Common myeloid progenitor, CD34-positive (primary cell): ENCODE measurements at places on chromosomes 6 and 20.
A peak's percentile ranks its signal among the peaks of the same experiment; 100 is the strongest.

- H3K36me3 ChIP-seq = no peaks in the 10 kb centered on the region
- DNase-seq = peak; percentile 34
- no peaks in the 10 kb centered on the region for H3K27me3 ChIP-seq
- H3K4me1 ChIP-seq = peaks cover 4% of the 10 kb centered on the region
These were observed 128.8 kb upstream of the SIM1 start for GRCh38 chr6:100593522-100593921.

- peak overlapping the region; percentile 48 for H3K4me3 ChIP-seq
- H3K36me3 ChIP-seq = no peaks in the 10 kb centered on the region
- no peak overlapping the region for H3K27ac ChIP-seq
- peaks cover 21% of the 10 kb centered on the region for H3K4me1 ChIP-seq
These were observed 29.6 kb downstream of the RAMACL start for GRCh38 chr6:166556863-166557322.

GRCh38 chr6:106750142-106750918 is 121.0 kb downstream of the QRSL1 start:
- no peaks in the 10 kb centered on the region for H3K27me3 ChIP-seq
- no peaks in the 10 kb centered on the region for H3K36me3 ChIP-seq
- DNase-seq = no peak
- H3K27ac ChIP-seq = no peak overlapping the region
- no peaks in the 10 kb centered on the region for H3K4me1 ChIP-seq
- no peak overlapping the region for H3K4me3 ChIP-seq

DNA sequence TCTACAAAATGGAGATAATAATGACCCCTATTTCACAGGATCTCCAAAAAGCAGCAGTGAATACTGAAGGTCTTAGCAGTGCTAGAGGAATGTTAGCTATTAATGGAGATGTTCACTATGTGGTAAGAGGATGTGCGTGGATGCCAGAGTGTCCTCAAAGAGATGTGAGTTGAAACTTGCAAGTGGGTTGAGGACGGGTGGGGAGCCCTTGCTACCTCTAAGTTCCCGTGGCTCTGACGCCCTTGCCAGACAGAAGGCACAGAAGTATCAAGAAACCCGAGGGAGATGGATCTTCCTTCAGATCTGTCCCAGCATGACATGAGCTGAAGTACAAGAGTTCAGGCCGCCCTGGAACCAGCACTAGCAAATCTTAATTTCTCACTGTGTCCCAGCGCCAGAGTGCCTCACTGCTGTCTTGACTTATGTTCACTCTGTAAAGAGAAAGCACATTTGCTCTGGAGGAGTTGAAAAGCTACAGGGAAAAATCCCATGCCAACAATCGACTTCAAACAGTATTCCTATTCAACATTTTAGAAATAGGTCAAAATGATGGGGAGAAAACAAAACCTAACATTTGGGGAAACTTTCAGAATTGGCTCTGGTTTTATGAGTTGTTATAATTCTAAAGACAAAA is 59.5 kb downstream of the FYN start:
- H3K4me3 ChIP-seq = no peak overlapping the region
- no peak for DNase-seq
- no peak overlapping the region for H3K27ac ChIP-seq
- peaks cover 3% of the 10 kb centered on the region for H3K36me3 ChIP-seq

GRCh38 chr6:98842342-98843180 is 8.2 kb downstream of the POU3F2 start:
- DNase-seq = no peak
- H3K27ac ChIP-seq = no peak overlapping the region
- H3K36me3 ChIP-seq = no peaks in the 10 kb centered on the region
- H3K4me1 ChIP-seq = no peaks in the 10 kb centered on the region

DNA sequence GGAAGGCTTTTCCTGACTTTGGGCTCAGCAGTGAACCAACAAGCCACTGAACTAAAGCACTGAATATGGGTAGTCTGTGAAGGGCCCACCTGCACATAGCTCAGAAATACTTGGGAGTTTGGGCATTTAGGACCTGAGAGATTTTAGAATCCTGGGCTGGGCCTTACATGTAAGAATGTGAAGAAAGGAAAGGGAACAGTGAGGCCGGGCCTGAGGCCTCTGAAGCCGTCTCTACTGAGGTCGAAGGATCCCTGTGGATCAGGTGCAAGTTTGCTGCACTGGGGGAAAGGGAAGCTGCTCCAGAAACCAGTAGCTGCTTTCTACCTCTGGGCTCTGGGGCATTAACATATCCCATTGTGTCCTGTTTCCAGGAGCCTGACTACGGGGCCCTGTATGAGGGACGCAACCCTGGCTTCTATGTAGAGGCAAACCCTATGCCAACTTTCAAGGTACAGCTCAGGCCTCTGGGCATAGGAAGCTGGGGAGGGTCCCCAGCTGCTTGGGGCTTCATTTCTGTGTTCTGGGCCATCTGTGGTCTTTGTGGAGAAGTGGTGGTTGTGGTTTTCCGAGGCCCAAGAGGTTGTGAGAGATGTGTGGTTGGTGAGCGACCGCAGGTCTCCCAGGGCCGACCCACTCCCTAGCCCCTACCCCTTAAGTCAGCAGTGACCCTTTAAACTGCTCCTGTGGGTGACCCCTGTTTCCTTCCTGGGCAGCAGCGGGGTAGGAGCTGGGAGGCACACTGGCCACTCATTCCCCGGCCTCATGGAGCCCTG is 30.3 kb downstream of the PLCG1 start:
- H3K4me1 ChIP-seq = peaks cover 9% of the 10 kb centered on the region
- H3K27ac ChIP-seq = no peak overlapping the region
- H3K36me3 ChIP-seq = peaks cover 50% of the 10 kb centered on the region
- H3K4me3 ChIP-seq = no peak overlapping the region

- no peaks in the 10 kb centered on the region for H3K27me3 ChIP-seq
- no peak overlapping the region for H3K4me3 ChIP-seq
- H3K27ac ChIP-seq = no peak overlapping the region
These were observed 113.8 kb downstream of the JPH2 start for GRCh38 chr20:44073011-44073674.

DNA sequence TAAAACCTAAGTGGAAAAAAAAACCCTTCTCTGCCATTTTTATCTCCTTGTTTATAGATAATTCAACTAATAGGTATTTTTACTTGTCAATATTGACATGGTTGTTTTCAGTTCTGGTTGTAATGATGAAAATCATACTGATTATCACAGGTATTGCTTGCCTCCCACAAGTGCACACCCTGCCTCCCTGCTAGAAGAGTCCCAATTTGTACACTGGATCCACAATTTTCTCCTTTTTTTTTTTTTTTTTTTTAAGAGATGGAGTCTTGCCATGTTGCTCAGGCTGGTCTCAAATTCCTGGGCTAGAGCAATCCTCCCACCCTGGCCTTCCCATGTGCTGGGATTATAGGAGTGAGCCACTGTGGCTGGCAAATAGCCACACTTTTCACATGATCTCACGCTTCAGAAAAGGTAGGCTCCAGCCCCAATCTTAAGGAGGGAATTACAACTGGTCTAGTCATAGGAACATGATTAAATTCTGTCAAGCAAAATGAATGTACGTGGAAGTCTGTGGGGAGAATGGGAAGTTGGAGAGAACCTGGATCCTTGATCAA is 12.3 kb downstream of the DYNLT2 start:
- DNase-seq = no peak
- no peaks in the 10 kb centered on the region for H3K4me1 ChIP-seq

GRCh38 chr6:6738922-6739716 is 150.6 kb downstream of the LY86 start:
- no peaks in the 10 kb centered on the region for H3K4me1 ChIP-seq
- DNase-seq = no peak
- no peaks in the 10 kb centered on the region for H3K27me3 ChIP-seq

- H3K4me1 ChIP-seq = peaks cover 25% of the 10 kb centered on the region
- H3K27me3 ChIP-seq = no peaks in the 10 kb centered on the region
- DNase-seq = no peak
- peak overlapping the region; percentile 99 for H3K4me3 ChIP-seq
These were observed 712 bp downstream of the ABHD16A start for GRCh38 chr6:31702405-31702818.

DNA sequence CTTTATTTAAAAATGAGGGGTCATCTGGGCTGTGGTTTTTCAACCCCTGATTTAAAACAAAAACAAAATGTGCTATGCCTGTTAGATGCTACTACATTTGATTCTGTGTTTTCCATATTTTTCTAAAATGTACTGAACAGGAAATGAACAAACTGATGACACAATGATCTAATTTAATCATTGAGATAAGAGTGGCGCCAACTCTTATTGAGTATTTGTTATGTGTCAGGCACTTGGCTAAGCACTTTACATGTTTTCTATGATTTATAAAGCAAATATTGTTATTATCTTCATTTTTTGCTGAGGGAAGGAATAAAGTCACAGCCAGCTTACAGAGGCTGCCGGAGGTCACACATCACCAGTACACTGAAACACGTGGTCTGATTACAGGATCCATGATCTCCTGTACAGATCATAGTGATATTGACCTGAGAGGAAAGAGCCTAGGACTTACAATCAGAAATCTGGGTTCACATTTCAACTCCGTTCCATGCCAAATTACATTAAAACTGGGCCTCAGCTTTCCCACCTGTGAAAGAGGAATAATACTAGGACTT is 166.7 kb downstream of the ESR1 start:
- no peak for DNase-seq
- no peak overlapping the region for H3K4me3 ChIP-seq
- no peaks in the 10 kb centered on the region for H3K36me3 ChIP-seq
- H3K27me3 ChIP-seq = no peaks in the 10 kb centered on the region
- H3K27ac ChIP-seq = no peak overlapping the region
- no peaks in the 10 kb centered on the region for H3K4me1 ChIP-seq

- DNase-seq = no peak
- H3K36me3 ChIP-seq = no peaks in the 10 kb centered on the region
- H3K27me3 ChIP-seq = no peaks in the 10 kb centered on the region
- no peak overlapping the region for H3K27ac ChIP-seq
- peaks cover 5% of the 10 kb centered on the region for H3K4me1 ChIP-seq
These were observed 83.4 kb downstream of the ADGRB3 start for GRCh38 chr6:68718385-68719073.

- no peaks in the 10 kb centered on the region for H3K4me1 ChIP-seq
- H3K27ac ChIP-seq = no peak overlapping the region
- no peaks in the 10 kb centered on the region for H3K27me3 ChIP-seq
- H3K4me3 ChIP-seq = no peak overlapping the region
These were observed 38.5 kb upstream of the TASP1 start for GRCh38 chr20:13677241-13677640.

GRCh38 chr6:37204014-37204751 is 34.2 kb downstream of the PIM1 start:
- H3K4me1 ChIP-seq = peaks cover 73% of the 10 kb centered on the region
- H3K36me3 ChIP-seq = no peaks in the 10 kb centered on the region
- DNase-seq = peak; percentile 52
- peak overlapping the region; percentile 7 for H3K27ac ChIP-seq
- H3K4me3 ChIP-seq = no peak overlapping the region
- no peaks in the 10 kb centered on the region for H3K27me3 ChIP-seq

GRCh38 chr6:50995036-50995435 is 176.4 kb downstream of the TFAP2B start:
- H3K36me3 ChIP-seq = no peaks in the 10 kb centered on the region
- DNase-seq = no peak
- no peaks in the 10 kb centered on the region for H3K27me3 ChIP-seq
- H3K4me3 ChIP-seq = no peak overlapping the region

DNA sequence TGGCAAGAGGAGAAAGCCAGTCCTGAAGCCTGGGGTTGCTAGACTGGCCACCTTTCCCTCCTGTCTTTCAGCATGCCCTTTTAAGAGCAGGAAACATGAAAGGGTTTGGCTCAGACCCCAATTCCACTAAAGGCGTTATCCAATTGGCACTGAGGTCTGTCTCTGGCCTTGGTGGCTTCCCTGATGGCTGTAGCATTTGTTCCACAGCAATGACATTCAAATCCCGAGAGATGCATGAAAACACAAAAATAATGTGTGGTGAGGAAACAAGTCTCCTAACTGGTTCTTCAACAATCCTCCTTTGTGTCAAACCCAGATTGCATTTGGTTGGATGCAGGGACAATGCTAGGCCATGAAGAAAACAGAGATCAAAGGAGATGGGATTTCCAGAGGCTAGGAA is 56.5 kb upstream of the ADTRP start:
- H3K27ac ChIP-seq = no peak overlapping the region
- no peak overlapping the region for H3K4me3 ChIP-seq
- H3K27me3 ChIP-seq = no peaks in the 10 kb centered on the region

GRCh38 chr20:62804021-62804626 is 511 bp upstream of the OGFR start:
- H3K36me3 ChIP-seq = peaks cover 34% of the 10 kb centered on the region
- peak; percentile 49 for DNase-seq
- peaks cover 27% of the 10 kb centered on the region for H3K4me1 ChIP-seq
- no peaks in the 10 kb centered on the region for H3K27me3 ChIP-seq
- H3K27ac ChIP-seq = no peak overlapping the region

DNA sequence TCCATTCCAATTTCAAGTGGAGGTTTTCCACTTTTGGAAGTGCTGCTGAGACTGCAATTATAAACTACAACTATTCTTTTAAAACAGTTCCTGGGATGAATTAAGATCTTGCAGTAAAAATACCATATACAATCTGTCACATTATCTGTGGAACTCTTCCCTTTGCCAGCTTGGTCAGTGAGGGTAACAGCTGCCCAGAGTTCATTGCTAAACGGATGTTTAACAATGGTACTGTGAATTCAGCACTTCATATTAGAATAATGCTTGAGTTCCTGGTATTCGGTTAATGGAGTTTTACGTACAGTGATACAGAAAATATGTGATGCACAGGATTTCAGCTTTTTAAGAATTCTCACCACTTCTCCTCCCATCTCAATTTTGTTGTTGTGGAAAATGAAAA is 51.5 kb downstream of the KCNS1 start:
- H3K27me3 ChIP-seq = no peaks in the 10 kb centered on the region
- no peak for DNase-seq
- H3K4me1 ChIP-seq = peaks cover 31% of the 10 kb centered on the region
- no peak overlapping the region for H3K27ac ChIP-seq

DNA sequence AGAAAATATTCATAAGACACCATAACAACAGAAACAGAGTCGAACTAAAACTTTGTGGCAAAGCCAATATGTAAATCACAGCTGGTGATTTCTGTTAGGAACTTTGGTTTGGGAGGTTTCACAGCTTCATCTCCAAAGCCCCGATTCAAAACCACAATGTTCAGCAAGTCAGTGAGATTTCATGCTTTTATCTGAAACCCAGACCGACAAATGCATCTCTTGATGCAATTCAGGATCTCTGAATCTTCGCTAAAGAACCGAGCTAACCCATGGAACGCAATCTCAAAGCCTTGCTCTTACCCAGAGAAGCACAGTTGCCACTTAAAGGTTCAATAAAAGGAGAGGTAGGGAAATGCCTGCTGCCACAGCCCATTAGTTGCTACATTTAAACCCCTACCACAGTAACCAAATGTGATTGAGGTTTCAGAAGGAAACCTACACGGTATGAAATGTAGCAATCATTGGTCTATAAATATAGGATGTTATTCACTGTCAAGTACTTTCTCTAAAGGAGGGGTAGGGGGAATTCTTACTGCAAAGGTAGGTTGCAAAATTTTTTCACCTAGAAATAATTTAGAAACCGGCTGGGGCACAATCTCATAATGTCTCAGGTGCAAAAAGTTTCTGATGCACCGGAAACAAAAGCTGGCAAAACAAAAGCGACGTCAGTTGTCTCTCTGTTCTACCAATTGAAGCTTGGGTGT is 381.0 kb upstream of the ARID1B start:
- H3K36me3 ChIP-seq = no peaks in the 10 kb centered on the region
- no peak for DNase-seq
- no peak overlapping the region for H3K27ac ChIP-seq
- no peaks in the 10 kb centered on the region for H3K27me3 ChIP-seq
- peaks cover 31% of the 10 kb centered on the region for H3K4me1 ChIP-seq

- no peak for DNase-seq
- H3K4me1 ChIP-seq = no peaks in the 10 kb centered on the region
- peaks cover 24% of the 10 kb centered on the region for H3K36me3 ChIP-seq
- no peak overlapping the region for H3K27ac ChIP-seq
- H3K4me3 ChIP-seq = no peak overlapping the region
These were observed 7.5 kb upstream of the ZSWIM1 start for GRCh38 chr20:45873409-45874103.

- H3K4me3 ChIP-seq = peak overlapping the region; percentile 70
- no peaks in the 10 kb centered on the region for H3K36me3 ChIP-seq
- DNase-seq = no peak
- H3K4me1 ChIP-seq = peaks cover 7% of the 10 kb centered on the region
These were observed 91.2 kb upstream of the SIRPA start for GRCh38 chr20:1803932-1804501.
